Lung microvascular endothelial cell (primary cell): ENCODE measurements at places on chromosomes 1 and 21. TPM values are rescaled to one million over a fixed set of nuclear protein-coding genes. Genes with fewer than 3 reads are reported as not detected.

DNA sequence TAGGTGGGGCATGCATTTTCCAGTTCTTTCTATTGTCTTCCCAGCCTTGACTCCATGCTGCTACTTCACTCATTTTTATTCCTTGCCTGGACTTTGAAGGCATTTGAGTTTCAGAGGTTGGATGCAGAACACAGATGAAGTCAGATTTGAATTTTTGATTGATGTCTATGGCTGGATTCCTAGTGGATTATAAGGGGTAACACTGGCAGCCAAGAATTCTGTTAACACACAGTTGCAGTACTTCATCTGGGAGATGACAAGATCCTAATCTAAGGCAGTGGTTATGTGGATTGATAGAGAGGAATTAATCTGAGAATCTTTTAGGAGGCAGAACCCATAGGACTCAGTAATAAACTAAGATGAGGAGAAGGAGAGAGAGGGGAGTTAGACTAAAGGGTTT, 439.0 kb upstream of the USP24 start:
- no peak for DNase-seq

DNA sequence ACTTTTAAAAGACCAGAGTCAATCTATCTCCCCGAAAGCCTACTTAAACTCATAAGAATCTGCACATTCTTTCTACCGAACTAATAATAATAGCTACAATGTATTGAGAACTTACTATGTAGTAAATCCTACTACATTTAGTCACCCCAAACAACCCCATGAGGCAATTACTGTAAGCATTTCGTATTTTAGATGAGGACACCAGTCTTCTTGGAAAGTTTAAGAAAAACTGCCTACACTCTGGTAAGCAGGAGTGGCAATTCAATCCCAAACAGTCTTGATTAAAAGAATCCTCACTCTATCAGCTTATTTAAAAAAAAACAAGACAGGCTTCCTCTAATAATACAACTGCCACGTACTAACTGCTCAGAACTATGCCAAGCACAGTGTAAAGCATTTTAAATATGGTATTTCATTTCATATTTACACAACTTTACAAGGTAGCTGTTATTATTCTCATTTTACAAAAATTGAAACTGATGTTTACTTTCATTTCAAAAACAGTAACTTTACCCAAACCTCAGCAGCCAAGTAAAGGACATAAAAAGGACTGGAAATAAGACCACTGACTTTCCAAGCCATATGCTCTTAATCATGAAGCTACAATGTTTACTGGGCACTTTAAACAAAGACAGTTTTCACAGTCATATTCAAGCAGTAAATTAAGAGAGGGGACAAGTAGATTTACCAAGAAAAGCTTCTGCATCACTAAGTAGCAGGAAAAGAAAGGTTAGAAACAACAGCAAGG, 13.9 kb downstream of the ARID4B start:
- no peak for DNase-seq

- DNase-seq, result peak; percentile 33
These were observed 164.6 kb downstream of the ACTL8 start for GRCh38 chr1:17919525-17920439.

Gene CLCA4
- total RNA-seq, result not detected in 2 replicates

DNA sequence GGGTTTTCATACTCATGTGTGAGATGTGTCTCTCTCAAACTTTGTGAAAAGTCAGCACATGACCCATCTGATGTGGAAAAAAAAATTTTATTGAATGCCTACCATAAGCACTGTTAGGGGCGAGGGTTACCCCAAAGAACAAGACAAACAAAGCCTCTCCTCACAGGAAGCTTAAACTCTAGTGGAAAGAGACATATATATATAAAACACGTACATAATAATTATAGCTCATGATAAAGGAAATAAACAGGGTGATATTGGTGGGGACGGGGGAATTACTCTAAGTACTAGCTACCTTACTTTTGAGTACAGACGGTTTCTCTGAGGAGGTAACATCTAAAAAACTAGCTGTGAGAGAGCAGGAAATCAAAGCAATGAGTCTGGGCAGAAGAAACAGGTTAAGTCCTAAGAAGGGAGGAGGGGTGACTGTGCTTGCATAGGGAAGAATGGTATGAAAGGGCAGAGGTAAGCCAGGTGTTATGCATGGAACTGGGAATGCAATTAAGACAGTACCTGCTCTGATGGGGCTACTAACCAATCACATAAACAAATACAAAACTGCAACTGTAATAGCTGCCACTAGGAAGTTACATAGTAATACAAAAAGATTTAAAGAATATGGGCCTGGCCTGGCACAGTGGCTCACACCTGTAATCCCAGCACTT, 4.5 kb downstream of the LIN9 start:
- no peak for DNase-seq

Gene STPG1
- total RNA-seq, result 2.0 and 2.2 TPM in 2 replicates

GRCh38 chr1:40248412-40248811, 675 bp downstream of the TMCO2 start:
- DNase-seq, result no peak
